ENCODE measurements at places on chromosomes 2 and 18.

DNA sequence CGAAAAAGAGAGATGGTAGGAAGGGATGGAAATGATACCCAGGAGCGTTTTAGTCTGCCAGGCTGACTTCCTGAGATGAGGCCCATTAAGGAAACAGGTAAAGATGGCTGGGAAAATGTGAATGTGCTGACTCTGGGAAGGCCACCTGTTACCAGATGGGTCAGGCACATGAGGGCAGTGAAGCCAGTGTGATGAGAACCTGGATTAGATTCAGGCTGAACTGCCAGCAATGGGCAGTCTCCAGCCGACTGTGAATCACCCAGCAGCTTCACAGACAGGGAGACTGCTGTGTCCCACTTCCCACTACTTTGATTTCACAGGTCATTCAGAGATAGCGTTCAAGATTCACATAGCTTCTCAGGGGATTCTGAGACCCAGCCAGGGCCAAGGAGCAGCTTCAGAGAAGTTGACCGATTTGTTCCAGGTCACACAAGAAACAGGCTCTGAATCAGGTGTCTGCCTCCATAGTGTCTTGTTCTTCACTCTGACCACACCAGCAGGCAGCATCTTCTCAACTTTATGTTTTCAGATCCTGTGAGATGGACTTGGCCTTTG lies 26.4 kb downstream of the CAPN13 start:
- DNase-seq: no peak

GRCh38 chr2:222303045-222303827 lies 4.4 kb upstream of the PAX3 start:
- DNase-seq: no peak

DNA sequence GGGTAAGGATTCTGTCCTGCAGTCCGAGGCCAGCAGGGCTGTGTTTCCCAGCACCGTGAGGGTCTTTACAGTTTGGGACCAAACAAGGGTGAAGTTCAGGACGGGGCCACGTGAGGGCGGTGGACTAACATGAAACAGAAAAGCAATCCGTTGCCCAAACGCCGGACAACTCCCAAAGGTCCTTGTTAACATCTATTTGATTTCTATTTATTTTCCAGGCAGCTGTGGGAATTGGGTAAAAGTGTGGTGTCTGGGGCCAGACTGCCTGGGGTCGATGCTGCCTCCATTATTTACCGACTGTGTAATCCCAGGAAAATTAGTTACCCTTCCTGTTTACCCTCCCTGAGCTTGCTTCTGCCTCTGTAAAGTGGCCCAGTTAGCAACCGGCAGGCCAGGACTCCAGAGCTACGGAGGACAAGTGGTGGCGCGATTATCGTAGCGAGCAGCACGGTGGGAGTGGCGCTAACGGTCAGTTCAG lies 66.3 kb upstream of the TCF7L1 start:
- DNase-seq: no peak

GRCh38 chr2:226788881-226789490 lies 10.6 kb downstream of the IRS1 start:
- DNase-seq: no peak

Measured in activated CD4-positive, alpha-beta T cell treated with anti-CD3 and anti-CD28 coated beads for 1 hour (primary cell).